ENCODE measurements at places on chromosomes 6 and 20. TPM values are rescaled to one million over a fixed set of nuclear protein-coding genes. Genes with fewer than 3 reads are reported as not detected.

The MDFI gene
- 0.89 TPM for total RNA-seq

The DCBLD1 gene
- total RNA-seq, result 24.7 TPM

The SDCBP2 gene
- total RNA-seq, result 2.1 TPM

The JAG1 gene
- 33.7 TPM for total RNA-seq

The TCF15 gene
- not detected for total RNA-seq

The TBXT gene
- total RNA-seq, result not detected

The TRIM15 gene
- not detected for total RNA-seq

The MCM9 gene
- total RNA-seq, result 4.3 TPM

The GHRH gene
- not detected for total RNA-seq

The ASIP gene
- not detected for total RNA-seq

The WFDC10B gene
- total RNA-seq, result not detected

The OR12D3 gene
- not detected for total RNA-seq

The IRF4 gene
- 0.46 TPM for total RNA-seq

The PPP1R14C gene
- total RNA-seq, result 1.7 TPM

The BICRAL gene
- total RNA-seq, result 2.6 TPM

The BPI gene
- total RNA-seq, result not detected

The TRIM40 gene
- not detected for total RNA-seq

The SMOC2 gene
- not detected for total RNA-seq

The TAF11 gene
- 18.3 TPM for total RNA-seq

The OXT gene
- not detected for total RNA-seq

The TTPAL gene
- 13.6 TPM for total RNA-seq

The ANKRD66 gene
- not detected for total RNA-seq

The ARFGEF2 gene
- 14.2 TPM for total RNA-seq

The PLN gene
- not detected for total RNA-seq

The FERMT1 gene
- 15.8 TPM for total RNA-seq

The VSX1 gene
- 0.79 TPM for total RNA-seq

The GRIK2 gene
- 0.35 TPM for total RNA-seq
